A673 (cell line): ENCODE measurements at places on chromosomes 7 and 10.

- H3K4me3 ChIP-seq, result no peak overlapping the region
- H3K27ac ChIP-seq, result peak overlapping the region; percentile 93
- no peaks in the 10 kb centered on the region for H3K27me3 ChIP-seq
Measured at GRCh38 chr10:24385776-24386175, 176.8 kb downstream of the KIAA1217 start.

- no peak for DNase-seq
- H3K36me3 ChIP-seq, result no peaks in the 10 kb centered on the region
- peaks cover 21% of the 10 kb centered on the region for H3K27me3 ChIP-seq
- H3K27ac ChIP-seq, result no peak overlapping the region
- H3K4me3 ChIP-seq, result no peak overlapping the region
Measured at GRCh38 chr7:36625247-36625646, 99.0 kb downstream of the AOAH start.

DNA sequence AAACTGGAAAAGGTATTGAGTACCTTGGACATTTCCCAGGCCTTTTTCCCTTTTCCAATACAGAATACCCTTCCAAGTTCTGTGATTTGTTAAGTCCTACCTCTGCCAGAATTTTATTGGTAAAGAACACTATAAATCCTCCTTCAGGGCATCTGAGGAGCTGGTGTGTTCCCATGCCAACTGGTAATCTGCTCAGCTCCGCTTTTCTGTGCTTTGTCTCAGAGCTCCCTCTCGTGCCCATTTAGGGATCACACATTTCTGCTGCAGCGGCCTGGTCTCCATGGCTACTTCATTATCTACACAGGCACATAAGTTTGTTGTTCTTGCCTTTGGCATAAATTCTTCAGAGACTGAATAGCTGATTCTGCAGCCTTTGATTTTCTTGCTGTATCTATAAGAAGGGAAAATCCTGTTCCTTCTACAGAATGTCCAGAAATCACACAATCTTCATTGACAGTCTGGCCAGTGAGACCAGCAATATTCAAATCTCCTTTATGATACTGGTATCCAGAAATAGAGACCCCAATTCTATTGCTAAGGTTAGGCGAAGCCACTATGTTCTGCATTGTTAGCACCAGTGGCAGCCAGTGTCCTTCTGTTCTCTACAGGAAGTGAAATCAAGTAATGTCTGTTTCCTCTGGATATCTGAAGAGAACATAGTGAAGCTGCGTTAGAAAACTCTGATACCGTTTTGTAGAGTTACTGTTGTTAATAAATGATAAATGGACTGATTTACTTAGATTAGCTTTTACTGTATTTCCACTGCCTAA lies 51.9 kb downstream of the DENND11 start:
- no peaks in the 10 kb centered on the region for H3K27me3 ChIP-seq
- peaks cover 3% of the 10 kb centered on the region for H3K36me3 ChIP-seq
- DNase-seq, result peak; percentile 86
- no peak overlapping the region for H3K4me3 ChIP-seq
- no peak overlapping the region for H3K27ac ChIP-seq

- no peak overlapping the region for H3K4me3 ChIP-seq
- H3K27me3 ChIP-seq, result no peaks in the 10 kb centered on the region
- no peak for DNase-seq
Measured at GRCh38 chr7:105734233-105734632, 142.2 kb downstream of the ATXN7L1 start.

DNA sequence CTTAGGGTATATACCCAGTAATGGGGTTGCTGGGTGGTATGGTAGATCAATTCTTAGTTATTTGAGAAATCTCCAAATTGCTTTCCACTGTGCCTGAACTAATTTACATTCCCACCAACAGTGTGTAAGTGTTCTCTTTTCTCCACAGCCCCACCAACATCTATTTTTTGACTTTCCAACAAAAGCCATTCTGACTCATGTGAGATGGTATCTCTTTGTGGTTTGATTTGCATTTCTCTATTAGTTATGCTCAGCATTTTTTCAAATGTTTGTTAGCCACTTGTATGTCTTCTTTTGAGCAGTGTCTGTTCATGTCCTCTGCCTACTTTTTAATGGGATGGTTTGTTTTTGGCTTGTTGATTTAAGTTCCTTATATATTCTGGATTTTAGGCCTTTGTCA lies 66.4 kb downstream of the MGAM2 start:
- peak; percentile 34 for DNase-seq
- H3K27me3 ChIP-seq, result no peaks in the 10 kb centered on the region
- H3K36me3 ChIP-seq, result no peaks in the 10 kb centered on the region
- no peak overlapping the region for H3K27ac ChIP-seq

DNA sequence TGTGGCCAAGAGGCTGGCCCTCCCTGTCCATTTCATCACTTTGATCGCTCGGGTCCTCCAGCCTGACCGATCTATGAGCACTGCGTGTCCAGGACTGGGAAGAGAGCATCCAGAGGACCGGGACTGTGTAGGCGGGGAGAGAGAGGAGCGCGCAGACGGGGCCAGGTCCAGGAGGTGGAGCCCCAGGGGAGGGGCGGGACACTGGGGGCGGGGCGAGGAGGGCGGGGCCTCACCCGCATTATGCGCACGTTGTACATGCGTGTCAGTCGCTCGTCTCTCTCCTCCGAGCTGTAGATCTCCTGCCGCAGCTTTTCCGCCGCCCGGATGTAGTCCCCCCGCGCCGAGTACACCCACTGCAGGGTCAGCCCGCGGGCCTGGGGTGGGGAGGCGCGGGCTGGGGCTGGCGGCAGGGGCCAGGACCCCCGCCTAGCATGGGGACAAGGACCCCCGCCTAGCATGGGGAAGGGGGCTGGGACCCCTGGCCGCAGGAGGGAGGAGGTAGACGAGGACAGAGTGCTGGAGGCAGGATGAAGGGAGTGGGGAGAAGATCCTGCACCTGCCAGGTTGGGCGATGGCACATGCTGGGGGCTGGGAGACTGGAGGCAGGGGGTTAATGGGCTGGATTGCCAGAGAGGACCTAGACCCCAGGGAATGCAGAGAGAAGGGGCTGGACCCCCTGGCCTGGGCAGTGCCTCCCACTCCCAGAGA lies 14.3 kb downstream of the MOSPD3 start:
- no peaks in the 10 kb centered on the region for H3K27me3 ChIP-seq
- peak overlapping the region; percentile 50 for H3K4me3 ChIP-seq
- peaks cover 3% of the 10 kb centered on the region for H3K4me1 ChIP-seq

- peaks cover 7% of the 10 kb centered on the region for H3K4me1 ChIP-seq
- H3K27me3 ChIP-seq, result no peaks in the 10 kb centered on the region
- H3K36me3 ChIP-seq, result peaks cover 18% of the 10 kb centered on the region
- H3K27ac ChIP-seq, result no peak overlapping the region
- DNase-seq, result no peak
Measured at GRCh38 chr7:5702876-5703571, 78.4 kb downstream of the RNF216 start.

GRCh38 chr7:44987996-44988395 lies 9.2 kb upstream of the MYO1G start:
- H3K27ac ChIP-seq, result no peak overlapping the region
- H3K4me1 ChIP-seq, result peaks cover 25% of the 10 kb centered on the region
- H3K36me3 ChIP-seq, result peaks cover 30% of the 10 kb centered on the region
- H3K4me3 ChIP-seq, result no peak overlapping the region
- no peak for DNase-seq
- no peaks in the 10 kb centered on the region for H3K27me3 ChIP-seq

GRCh38 chr10:117458571-117458970 lies 83.3 kb upstream of the PDZD8 start:
- H3K27ac ChIP-seq, result no peak overlapping the region
- no peaks in the 10 kb centered on the region for H3K36me3 ChIP-seq
- H3K4me3 ChIP-seq, result no peak overlapping the region
- no peaks in the 10 kb centered on the region for H3K4me1 ChIP-seq

DNA sequence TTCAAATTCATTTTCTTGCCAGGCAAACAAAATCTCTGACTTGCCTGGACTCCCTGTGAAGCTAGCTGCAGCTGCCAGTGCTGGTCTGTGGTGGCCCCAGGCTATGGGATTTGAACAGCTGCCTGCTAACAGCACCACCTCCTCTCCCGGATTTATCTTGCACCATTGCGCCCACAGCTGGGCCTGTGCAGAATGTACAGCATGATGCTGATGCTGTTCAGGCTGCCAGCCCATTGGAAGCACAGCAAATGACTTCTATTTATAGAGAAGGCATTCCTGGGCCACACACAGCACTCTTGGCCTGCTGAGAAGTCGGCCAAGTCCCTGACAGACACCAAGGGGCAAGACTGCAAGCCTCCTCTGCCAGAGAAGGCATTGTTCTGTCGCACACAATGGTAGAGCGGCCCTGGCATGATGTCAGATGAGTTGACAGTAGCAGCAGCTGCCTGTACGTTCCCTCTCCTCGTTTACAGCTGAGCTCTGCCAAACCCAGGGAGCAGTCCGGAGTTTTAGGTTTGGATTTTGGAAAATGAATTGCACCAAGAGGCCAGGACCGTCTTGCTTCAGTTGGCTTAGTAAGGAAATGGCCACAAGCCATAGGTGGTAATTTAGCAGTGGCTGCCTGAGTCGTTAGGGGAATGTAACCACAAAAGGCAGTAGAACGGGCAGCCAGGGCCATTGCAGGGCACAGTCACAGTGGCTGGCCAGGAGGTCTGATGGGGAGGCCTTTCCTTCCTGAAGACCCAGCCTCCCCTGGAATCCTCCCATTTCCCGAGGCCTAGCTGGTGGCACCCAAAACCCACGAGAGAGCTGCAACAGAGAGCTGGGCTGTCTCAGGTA lies 38.5 kb downstream of the MTURN start:
- H3K27ac ChIP-seq, result no peak overlapping the region
- H3K4me3 ChIP-seq, result no peak overlapping the region
- DNase-seq, result peak; percentile 74
- H3K27me3 ChIP-seq, result no peaks in the 10 kb centered on the region

DNA sequence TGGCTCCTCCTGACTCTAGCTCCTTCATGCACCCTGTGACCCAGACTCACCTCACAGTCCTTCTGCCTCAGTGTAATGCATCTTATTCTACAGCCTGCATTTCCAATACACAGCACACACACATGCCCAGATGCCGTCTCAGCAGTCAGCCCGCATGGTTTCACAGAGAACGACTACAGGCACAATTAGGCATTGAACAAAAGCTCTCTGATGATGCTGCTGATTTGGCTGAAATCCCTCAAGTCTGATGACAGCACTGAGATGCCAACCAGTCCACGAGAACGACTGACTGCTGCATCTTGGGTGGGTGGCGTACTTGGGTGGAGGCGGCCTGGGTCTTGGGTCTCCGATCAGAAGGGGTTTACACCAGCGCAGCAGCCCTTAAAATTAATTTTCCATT lies 200.4 kb downstream of the TAX1BP1 start:
- no peaks in the 10 kb centered on the region for H3K36me3 ChIP-seq
- H3K27ac ChIP-seq, result no peak overlapping the region
- no peak for DNase-seq
- H3K4me1 ChIP-seq, result no peaks in the 10 kb centered on the region
- H3K4me3 ChIP-seq, result no peak overlapping the region

DNA sequence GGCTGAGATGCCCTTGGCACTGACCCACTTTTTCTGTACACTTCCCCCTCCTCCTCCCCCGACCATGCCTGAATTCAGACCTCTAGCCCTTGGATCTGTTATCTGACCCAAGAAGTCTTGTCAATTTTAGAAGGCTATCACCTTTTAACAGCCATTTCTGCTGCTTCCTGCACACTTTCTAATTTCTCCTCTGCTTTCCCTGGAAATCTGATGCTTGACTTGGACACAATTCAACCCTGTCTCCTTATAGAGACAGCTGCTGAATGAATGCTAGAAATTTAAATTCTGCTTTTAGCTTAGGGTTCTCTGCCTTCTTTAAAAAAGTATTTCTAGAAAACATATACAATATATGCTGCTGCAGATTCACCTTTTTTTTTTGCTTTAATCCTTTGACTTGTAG lies 417.9 kb upstream of the KLF6 start:
- H3K4me1 ChIP-seq, result peaks cover 19% of the 10 kb centered on the region
- H3K36me3 ChIP-seq, result no peaks in the 10 kb centered on the region
- no peaks in the 10 kb centered on the region for H3K27me3 ChIP-seq
- H3K4me3 ChIP-seq, result no peak overlapping the region
- no peak for DNase-seq

- H3K27ac ChIP-seq, result no peak overlapping the region
- peaks cover 17% of the 10 kb centered on the region for H3K36me3 ChIP-seq
- no peaks in the 10 kb centered on the region for H3K27me3 ChIP-seq
- H3K4me1 ChIP-seq, result no peaks in the 10 kb centered on the region
- DNase-seq, result no peak
- H3K4me3 ChIP-seq, result no peak overlapping the region
Measured at GRCh38 chr10:1128649-1129048, 72.5 kb downstream of the WDR37 start.

DNA sequence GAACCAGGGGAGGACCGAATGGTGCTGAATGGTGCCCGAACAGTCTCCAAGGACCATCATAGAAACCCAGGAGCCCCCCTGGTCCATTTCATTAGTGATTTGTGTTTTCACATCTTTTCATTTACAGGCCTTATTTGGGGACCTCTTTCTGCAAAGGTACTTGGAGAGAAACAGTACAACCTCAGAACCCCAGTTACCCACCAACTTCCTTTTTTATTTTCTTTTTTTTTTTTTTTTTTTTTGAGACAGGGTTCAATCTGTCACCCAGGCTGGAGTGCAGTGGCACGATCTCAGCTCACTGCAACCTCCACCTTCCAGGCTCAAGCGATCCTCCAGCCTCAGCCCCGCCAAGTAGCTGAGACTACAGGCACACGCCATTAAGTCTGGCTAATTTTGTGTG lies 13.0 kb upstream of the ELN start:
- no peaks in the 10 kb centered on the region for H3K36me3 ChIP-seq
- H3K4me3 ChIP-seq, result no peak overlapping the region
- H3K27me3 ChIP-seq, result no peaks in the 10 kb centered on the region
- H3K27ac ChIP-seq, result no peak overlapping the region
- no peak for DNase-seq

- no peaks in the 10 kb centered on the region for H3K36me3 ChIP-seq
- no peaks in the 10 kb centered on the region for H3K4me1 ChIP-seq
- H3K27ac ChIP-seq, result no peak overlapping the region
- H3K4me3 ChIP-seq, result no peak overlapping the region
- H3K27me3 ChIP-seq, result no peaks in the 10 kb centered on the region
- no peak for DNase-seq
Measured at GRCh38 chr10:74371696-74372095, 220.7 kb downstream of the ADK start.

GRCh38 chr10:29921071-29921446 lies 138.3 kb downstream of the JCAD start:
- no peak overlapping the region for H3K4me3 ChIP-seq
- no peak overlapping the region for H3K27ac ChIP-seq
- H3K27me3 ChIP-seq, result no peaks in the 10 kb centered on the region

GRCh38 chr7:49845626-49846025 lies 72.2 kb downstream of the VWC2 start:
- DNase-seq, result no peak
- H3K36me3 ChIP-seq, result no peaks in the 10 kb centered on the region
- no peak overlapping the region for H3K4me3 ChIP-seq
- H3K27ac ChIP-seq, result no peak overlapping the region
- no peaks in the 10 kb centered on the region for H3K27me3 ChIP-seq
